ENCODE measurements at places on chromosomes 7 and 10. TPM values are rescaled to one million over a fixed set of nuclear protein-coding genes. Genes with fewer than 3 reads are reported as not detected.

GRCh38 chr7:91240376-91240941 is 23.8 kb upstream of the FZD1 start:
- DNase-seq, result no peak

GRCh38 chr7:2715341-2716231 is 27.6 kb downstream of the AMZ1 start:
- peak; percentile 81 for DNase-seq

DNA sequence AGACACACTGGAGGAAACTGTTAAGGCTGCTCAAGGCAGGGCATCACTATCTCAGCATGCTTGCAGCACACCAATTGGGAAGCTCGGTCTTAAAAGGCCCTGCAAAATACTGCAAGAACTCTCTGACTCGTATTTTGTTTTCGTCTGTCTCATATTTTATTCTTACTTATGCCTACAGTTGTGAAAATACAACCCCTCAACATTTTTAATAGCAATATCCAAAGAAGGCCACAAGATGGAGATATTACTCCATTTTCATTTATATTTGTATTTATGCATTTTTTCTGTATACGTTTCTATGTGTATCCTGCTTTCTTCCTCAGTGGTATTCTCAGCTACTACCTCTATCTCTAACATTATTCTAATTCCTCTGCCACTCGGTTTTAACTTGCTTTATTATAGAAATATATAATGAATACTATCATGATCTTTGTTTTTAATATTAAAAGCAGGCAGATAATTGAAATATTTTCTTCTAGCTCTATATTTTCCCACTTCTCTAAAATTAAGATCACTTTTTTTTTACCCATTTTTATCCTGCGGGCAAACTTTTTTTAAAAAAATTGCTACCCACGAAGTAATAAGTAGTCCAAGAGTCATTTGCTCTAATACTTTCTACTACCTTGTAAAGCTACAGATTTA is 10.0 kb downstream of the DNAJC1 start:
- no peak for DNase-seq

GRCh38 chr10:58608351-58608750 is 95.7 kb downstream of the BICC1 start:
- no peak for DNase-seq

DNA sequence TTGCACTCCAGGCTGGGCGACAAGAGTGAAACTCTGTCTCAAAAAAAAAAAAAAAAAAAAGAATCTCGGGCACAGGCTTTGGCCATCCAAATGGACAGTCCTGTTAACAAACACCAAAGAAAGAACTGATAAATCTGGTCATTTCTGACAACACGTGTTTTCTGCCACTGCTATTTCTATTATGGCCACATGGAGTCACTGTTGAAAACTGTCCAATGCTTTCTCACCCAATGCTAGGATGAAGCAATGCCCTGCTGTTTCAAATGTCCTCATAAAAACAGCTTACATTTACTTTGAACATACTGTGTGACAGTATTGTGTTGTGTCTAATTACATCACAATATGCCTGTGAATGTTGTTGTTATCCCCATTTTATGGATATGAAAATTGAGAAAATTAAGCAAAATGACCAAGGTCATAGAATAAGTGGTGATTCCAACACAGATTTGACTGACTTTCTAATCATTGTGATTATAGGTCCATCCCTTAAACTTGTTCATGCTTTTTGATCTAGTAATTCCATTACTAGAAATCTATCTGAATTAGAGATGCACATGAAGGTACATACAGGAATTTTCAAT is 19.9 kb upstream of the MAP3K8 start:
- peak; percentile 83 for DNase-seq

GRCh38 chr7:54961391-54961790 is 57.4 kb upstream of the EGFR start:
- DNase-seq, result no peak

GRCh38 chr7:44377681-44378421 is 52.5 kb upstream of the CAMK2B start:
- no peak for DNase-seq

DNA sequence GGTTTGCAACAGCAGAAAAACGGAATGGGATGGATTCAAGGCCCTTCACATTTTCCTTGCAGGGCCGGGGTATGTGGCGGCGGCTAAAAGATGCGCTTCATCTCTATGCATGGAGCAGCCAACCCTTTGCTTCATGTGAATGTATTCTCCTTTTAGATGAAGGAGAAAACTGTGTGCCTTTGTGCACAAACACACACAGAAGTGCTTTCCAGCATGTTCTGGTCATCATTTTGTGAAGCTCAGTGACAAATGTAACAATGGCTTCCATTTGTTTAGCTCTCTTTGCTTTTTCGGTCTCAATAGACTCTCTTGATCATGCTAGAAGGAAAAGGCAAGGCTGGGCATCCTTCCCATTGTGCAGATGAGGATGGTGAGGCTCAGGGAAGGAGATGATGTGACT is 161.7 kb upstream of the MKI67 start:
- no peak for DNase-seq

GRCh38 chr7:17902599-17902998 is 37.7 kb downstream of the SNX13 start:
- DNase-seq, result no peak

- no peak for DNase-seq
Measured at GRCh38 chr7:71348821-71349681, 217.1 kb downstream of the GALNT17 start.

GRCh38 chr10:119222966-119223386 is 15.6 kb downstream of the GRK5 start:
- DNase-seq, result no peak

DNA sequence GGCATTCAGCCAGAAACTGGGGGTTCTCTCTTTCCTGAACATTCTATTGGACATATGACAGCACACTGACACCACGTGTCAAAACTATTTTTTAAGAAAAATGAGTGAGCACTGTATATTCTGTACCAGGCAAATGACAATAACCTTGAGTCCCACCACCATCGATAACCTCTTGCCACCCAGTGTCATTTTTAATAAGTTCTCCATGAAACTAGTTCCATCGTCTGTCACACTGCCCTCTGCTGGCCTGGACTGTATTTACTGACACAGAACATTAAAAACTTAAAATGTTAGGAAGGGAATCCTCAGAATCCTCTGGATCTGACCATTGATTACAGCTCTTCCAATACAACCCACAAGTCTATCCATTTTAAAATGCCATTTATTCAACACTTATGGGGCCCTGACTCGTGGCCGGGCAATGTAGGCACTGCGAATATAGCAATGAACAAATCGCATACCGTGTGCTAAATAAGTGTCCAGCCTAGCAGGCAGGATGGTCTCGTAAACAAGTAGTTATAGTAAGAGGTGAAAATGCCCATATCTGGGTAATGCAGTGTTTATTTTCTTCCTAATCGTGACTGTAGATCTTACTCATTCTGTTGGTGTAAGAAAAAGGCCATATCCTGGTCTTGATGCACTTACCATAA is 35.9 kb upstream of the CACNB2 start:
- peak; percentile 79 for DNase-seq

DNA sequence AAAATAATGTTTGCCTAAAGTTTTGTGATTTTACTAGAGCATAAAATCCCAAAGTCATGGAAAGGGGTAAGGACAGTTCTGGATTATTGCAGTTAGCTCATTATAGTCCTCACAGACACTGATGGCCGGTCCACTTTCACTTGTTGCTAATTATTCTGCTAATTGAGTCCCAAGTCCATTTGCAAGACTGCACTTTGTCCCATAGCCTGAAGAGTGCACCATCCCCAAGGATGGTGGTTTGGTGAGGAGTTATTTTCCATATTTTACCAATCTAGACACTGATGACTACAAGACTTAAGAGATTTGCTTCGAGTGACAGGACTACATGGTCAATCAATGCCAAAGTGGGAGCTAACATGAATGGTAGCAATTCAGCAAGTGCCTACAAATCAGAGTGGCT is 181.8 kb upstream of the CACNA2D1 start:
- DNase-seq, result no peak

DNA sequence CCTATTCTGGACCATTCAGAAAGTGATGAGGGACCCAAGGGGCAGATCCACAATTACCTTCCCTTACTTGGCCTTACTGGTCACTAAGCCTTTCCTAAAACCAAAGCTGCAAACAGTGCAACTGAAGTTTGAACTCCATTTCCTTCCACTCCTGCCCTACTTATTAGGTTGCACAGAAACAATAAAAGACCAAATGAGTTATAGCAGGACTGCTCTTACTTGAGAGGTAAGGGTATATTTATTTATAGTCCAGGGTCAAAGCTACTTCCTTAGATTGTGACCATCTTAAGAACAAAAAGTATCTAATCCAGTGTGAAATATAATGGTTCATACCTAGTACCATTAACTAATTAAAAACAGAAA is 27.0 kb downstream of the CDK6 start:
- DNase-seq, result no peak

- DNase-seq, result no peak
Measured at GRCh38 chr7:27191161-27191731, 6.2 kb upstream of the HOXA11 start.

Gene GPR146
- 2.5 TPM for total RNA-seq

DNA sequence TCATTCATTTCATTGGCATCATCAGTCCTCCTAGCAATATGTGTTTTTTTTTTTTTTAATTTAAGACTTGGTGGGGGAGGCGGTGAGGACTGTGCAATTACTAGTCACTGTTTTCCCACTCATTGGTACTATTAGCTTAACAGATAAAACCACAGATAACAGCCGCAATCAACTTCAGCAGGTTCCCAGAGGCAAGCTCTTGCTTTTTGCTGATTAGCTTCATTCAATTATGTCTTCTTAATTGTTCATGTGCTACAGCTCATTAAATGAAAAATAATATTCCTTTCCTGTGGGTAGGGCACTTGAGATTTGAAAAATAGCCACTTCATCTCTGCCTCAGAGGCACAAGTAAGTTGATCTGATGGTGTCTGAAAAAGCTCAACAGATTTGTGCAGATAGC is 215.5 kb downstream of the PCDH15 start:
- no peak for DNase-seq

DNA sequence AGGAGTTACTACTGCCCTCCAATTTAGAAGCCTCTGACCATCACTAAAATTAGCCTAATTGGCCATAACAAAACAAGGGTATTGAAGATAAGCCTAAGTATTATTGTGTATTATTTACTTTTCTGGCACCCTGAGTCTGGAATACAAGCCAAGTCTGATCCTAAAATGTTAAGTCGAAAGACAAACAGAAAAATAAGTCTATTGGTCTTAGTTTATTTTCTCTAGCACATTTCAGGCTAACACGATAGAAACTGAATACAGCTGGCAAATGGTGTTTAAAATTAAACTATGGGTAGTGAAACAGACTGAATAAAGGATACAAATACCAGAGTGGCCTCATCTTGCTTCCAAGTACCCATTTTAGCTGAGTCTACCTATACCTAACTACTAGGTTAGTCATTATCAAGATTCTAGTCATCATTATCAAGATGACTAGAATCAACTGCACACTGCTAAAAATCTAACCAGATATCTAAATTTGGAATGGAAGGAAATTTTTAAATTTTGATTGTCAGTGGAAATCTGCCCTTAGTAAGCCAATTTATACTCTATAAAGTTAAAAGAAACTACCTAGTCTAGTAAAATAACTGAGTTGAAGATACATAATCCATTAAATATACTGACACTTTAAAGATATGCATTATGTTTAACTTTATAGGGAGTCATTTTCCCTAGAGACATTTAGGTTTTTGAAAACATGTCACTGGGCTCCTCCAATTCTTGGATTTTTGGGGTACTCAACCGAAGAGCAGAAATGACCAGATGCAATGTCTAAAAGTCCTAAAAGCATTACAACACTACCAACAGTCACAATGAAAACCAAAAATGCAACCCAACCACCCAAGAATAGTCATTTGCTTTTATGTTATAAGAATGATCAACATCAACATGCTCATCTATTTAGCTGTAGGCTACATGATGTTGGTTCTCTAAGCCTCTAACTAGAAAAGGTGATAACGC is 80.9 kb downstream of the NT5C2 start:
- DNase-seq, result no peak

- DNase-seq, result no peak
Measured at GRCh38 chr10:88253128-88253527, 330.0 kb downstream of the RNLS start.

- DNase-seq, result no peak
Measured at GRCh38 chr7:44380831-44381493, 55.6 kb upstream of the CAMK2B start.

GRCh38 chr7:131164025-131164925 is 163.4 kb upstream of the MKLN1 start:
- DNase-seq, result no peak

Gene SPOCK2
- total RNA-seq, result 104 TPM
